ENCODE measurements at places on chromosomes 1 and 21. TPM values are rescaled to one million over a fixed set of nuclear protein-coding genes. Genes with fewer than 3 reads are reported as not detected.

The CACHD1 gene
- not detected for total RNA-seq

The C8B gene
- not detected for total RNA-seq

The SLAMF6 gene
- 17.4 TPM for total RNA-seq

The TSPEAR gene
- 0.08 TPM for total RNA-seq

The CFAP74 gene
- not detected for total RNA-seq

The LRRN2 gene
- not detected for total RNA-seq

The LEFTY1 gene
- total RNA-seq, result not detected

The SPRR4 gene
- not detected for total RNA-seq

The SPRR2E gene
- total RNA-seq, result not detected

The TRIM58 gene
- total RNA-seq, result 0.19 TPM

The OR13G1 gene
- total RNA-seq, result not detected

The WRAP73 gene
- 14.4 TPM for total RNA-seq

The DEPDC1 gene
- total RNA-seq, result 29.6 TPM

The SDE2 gene
- 16.1 TPM for total RNA-seq

The CYP4Z1 gene
- not detected for total RNA-seq

The OPRD1 gene
- total RNA-seq, result not detected

The TRNP1 gene
- total RNA-seq, result not detected

The GBP4 gene
- total RNA-seq, result 36.5 TPM

The GJB5 gene
- not detected for total RNA-seq
